Peyer's patch (tissue), 4 donors: ENCODE measurements at places on chromosomes 6 and 20. TPM values are rescaled to one million over a fixed set of nuclear protein-coding genes. Genes with fewer than 3 reads are reported as not detected.

Gene NELFCD
- total RNA-seq: 62.5 TPM

DNA sequence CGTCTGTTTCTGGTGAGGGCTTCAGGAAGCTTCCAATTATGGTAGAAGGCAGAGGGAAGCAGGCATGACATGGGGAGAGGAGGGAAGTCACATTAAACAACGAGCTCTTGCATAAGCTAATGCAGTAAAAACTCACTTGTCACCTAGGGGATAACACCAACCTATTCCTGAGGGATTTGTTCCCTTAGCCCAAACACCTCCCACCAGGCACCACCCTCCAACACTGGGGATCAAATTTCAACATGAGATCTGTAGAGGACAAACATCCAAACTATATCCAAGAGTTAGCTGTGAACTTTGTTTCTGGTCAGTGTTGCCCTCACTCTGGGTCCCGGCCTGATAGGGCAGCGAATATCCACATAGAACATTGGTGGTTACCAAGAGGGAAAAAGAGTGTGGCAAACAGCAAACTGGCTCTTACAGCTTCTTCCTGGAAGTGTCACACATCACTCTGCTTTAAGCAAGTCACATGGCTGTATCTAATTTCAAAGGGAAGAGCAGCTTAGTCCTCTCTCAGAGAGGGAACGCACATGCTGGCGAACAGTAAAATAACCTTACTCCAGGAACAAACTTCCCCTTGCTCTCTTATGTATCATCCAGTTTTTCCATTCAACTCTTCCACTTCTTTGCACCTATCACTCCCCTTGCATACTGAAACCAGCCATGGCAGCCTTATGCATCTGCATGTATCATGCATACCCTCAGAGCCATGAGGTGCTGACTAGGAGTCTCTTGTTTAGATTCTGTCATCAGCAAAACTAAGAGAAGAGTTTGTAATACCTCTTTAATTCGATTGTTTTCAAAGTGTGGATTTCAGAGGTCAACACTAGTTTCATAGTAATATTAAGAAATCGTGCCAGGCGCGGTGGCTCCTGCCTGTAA, 4.8 kb upstream of the MOCS1 start:
- no peak for DNase-seq

DNA sequence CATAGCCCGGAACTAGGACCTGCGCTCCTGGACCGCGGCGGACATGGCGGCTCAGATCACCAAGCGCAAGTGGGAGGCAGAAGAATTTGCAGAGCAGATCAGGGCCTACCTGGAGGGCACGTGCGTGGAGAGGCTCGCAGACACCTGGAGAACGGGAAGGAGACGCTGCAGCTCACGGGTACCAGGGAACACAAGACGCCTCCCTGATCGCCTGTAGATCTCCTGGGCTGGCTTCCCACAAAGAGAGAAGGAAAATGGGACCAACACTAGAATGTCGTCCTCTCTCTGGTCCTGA, 15.1 kb upstream of the HLA-A start:
- no peak for DNase-seq

DNA sequence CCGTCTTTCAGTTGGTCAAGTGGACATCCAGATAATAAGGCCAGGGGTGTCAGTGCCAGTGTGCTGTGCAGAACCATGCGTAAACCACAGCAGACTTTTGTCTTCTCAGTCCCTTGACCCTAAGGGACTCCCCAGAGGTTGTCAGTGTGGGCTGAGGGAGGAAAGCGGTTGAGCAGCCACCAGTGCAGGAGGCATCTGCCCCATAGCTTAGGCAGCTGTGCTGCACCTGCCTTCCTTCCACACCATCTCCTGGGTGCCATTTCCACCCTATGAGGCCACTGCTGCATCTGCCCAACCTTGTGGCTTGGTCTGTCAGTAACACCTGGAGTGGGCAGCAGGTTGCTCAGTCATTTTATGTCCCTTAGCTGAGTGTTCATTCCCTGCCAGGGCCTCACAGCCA, 26.0 kb downstream of the PRPF6 start:
- DNase-seq: no peak

DNA sequence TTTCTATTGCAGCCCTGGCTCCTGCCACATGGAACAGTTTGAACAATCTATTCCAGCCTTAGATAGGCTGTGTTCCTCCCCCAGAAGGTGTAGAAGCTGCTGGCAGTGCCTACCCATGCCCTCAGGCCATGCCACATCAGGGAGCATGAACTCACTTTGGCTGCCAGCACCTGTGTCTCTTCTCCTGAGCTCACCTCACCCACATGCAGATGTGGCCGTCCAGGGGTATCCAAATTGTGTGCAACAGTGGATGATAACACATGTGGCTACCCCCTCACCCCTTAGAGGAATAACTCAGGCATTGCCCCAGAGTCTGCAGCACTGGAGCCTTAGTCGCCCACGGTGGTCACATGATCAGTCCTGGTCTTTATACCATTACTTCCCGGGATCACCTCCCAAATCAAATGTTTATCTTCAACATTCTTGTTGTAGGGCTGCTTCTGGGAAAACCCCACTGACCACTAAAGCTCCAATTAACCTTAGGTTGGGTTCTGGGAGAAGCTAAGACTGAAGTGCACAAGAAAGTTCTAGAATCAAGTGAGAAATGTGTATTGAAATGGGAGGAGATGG, 110.4 kb downstream of the BANF2 start:
- no peak for DNase-seq

Gene SYCP2L
- total RNA-seq: not detected

DNA sequence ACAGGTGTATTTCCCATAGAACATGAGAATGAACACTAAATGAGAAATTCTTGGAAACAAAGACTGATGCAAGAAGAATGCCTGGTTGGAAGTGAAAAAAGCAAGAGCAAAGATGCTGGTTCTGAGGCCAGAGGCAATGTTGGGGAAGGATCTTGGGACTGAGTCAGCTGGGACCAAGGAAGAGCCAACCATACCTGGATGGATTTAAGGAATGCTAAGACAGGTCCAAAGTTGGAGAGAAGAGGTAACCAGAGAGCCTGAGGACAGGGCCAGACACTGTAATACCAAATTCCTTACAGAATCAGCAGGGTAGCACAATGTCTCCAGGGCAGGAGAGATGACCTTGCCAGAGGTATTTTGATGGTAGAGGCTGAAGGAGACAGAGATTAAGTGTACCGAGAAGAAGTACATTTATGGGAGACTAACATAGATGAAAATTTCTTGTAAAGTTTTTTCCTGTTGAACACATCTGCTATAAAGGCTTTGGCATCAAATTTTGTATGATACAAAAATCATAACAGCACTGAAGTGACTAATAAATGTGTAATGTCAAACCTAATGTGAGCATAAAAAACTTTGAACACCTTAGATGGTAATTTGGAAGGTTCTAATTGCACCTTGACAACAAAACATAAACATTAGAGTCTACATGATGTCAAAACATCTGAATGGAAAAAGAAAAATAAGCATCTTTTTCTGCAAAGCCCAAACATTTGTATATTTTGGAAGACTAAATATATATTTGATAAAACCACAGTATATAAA, 221.7 kb upstream of the MARCKS start:
- no peak for DNase-seq

DNA sequence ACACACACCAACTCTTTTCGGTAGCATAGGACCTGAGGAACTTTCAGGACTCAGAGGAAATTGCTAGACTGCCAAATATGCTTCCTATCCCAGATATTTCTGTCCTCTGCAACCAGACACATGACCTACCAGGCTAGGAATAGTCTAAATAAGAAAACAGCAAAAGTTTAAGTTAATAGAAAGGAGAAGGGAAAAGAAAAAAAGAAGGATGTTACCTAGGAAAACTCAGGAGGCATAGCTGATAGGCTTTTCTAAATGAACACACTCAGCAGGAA, 74.6 kb downstream of the MAP3K5 start:
- no peak for DNase-seq

DNA sequence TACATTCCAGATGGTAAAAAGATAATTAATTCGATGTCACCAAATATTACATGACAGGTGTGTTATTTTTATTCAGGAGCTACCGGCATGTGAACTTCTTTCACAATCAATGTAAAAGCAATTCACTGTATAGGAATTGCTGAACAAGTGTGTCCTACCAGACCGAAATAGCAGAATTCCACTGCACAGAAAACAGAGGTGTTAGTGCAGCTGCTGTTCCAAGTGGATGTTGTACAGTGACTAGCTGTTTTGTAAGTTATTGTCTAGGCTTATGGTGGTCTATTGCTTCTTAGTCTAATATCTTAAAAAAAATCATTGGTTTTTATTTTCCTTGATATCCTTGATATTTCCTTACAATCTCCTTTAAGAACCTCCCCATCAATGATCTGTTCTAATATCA, 107.4 kb downstream of the COL19A1 start:
- no peak for DNase-seq

Gene RREB1
- 118 TPM for total RNA-seq

Gene GABRR1
- total RNA-seq: not detected

DNA sequence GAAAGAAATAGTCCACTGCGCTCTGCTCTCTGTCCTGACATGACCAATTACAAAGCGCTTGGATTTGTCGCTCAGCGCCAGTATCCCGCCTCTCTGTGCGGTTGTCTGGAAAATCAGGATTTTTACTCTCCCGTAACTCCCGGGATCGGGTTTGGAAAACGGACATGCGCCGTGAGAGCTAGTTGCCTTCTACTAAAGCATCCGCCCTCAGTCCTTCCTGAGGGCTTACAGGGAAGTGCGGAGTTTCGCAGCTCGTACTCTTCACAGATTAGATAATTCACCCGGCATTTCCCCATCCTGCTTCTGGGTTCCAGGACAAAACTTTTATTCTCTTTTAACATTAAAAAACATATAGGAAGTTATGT, 427 bp upstream of the MKKS start:
- DNase-seq: peak; percentile 78

Gene NRN1
- not detected for total RNA-seq

DNA sequence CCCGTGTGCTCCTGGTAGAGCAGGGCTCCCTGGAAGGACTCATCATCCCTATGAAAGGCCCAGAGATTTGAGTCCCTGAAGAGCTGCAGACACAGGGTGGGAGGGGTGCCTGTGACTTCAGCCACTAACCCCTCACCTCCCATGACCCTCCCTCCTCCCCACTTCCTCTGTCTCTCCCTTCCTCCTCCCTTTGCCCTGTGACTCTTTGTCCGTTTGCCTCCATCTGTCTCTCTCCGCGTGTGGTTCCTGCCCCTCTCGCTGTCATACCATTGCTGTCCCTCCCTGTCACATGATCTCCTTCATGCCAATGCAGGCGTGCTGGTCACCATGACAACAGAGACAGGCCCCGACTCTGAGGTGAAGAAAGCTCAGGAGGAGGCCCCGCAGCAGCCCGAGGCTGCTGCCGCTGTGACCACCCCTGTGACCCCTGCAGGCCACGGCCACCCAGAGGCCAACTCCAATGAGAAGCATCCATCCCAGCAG, 19.0 kb downstream of the EPB41L1 start:
- DNase-seq: no peak

DNA sequence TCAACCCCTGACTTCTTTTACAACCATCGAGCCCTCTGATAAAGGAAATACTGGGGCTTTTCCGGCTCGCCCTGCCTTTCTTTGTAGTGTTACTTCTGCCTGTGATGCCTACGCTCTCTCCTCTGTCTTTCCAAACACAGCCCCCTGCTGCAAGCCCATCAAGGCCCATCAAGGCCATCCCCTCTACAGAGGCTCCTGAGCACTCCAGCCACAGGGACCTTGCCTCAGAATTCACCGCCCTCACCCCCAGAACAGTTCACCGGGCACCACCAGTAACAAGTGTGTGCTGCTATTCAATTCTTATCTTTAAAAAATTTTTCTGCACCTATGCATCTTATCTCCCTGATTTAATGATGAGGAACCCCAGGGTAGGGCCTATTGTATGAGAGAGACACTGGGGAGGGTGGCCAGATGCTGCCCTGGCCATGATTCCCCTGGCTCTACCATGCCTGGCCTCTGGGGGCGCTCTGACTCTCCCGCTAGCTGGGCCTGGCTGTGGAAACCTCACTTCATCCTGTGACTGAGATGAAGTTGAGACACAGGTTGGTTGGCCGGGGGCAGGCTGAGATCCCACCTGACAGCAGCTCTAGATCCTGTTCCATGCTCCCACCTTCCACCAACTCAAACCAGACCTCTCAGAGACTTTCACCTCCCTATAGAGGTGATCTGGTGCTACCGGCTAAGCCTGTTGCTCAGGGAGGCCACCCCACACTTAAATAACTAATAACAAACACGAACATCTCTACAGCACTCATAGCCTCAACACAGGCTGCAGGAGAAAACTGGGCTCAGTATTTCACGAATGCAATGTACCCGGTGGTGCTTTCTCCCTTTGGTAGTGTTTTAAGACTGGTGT, 19.2 kb upstream of the GLP1R start:
- no peak for DNase-seq

DNA sequence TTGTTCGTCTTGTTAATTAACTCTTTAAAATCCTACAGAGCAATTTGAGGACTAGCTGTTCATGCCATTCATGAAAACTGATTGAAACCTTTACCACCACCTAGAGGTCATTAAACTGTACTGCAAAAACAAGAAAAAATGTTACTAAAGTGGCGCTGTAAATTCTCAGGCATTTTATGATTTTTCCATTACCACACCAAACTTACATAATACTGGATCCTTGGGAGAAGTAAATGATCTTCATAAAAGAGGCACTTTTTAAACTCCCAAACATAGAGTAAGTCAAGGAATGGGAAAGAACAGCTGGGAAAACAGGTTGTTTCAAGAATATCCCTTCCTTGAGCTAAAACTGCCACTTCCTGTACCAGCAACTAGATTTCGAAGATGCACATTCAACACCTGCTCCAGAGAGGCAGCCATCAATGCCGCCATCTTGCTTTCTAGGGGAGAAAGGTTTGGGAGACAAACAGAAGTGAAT, 54.3 kb downstream of the MYLIP start:
- DNase-seq: no peak

- no peak for DNase-seq
These were observed 8.3 kb downstream of the POM121L2 start for GRCh38 chr6:27303613-27304272.

DNA sequence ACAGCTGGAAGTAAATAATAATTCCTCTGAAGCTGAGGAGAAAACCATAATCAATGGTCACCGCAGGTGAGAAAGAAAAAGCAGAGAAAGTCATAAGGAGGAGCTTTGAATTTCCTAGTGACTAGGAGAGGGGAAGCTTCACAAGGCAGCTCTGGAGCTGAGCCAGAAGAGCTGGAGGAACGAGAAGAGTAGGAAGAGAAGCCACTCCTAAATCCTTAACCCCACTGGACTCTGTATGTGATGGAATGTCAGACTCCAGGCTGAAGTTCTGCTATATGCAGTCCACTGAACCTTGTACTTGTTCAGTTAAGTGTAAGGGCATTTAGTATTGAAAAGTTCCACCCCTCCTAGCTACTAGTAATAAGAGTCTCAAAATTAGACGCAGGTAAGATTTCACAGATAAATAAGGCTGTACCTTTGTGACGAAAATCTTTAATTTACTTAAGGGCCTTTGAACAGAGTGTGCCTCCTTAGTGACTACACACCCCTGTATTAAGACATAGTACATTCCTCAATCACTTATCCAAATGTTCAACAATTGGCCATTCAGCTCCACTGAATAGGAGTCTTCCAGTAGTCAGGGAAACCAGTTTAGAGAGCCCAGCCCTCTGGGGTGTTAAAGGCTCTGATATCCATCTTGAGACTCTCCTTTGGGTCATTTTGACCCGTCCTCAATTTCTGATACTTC, 71.4 kb upstream of the UFL1 start:
- no peak for DNase-seq
